Endodermal cell (in vitro differentiated cells): ENCODE measurements at places on chromosomes 2 and 18.

GRCh38 chr2:167814881-167815718 lies 432.3 kb downstream of the STK39 start:
- DNase-seq = no peak

DNA sequence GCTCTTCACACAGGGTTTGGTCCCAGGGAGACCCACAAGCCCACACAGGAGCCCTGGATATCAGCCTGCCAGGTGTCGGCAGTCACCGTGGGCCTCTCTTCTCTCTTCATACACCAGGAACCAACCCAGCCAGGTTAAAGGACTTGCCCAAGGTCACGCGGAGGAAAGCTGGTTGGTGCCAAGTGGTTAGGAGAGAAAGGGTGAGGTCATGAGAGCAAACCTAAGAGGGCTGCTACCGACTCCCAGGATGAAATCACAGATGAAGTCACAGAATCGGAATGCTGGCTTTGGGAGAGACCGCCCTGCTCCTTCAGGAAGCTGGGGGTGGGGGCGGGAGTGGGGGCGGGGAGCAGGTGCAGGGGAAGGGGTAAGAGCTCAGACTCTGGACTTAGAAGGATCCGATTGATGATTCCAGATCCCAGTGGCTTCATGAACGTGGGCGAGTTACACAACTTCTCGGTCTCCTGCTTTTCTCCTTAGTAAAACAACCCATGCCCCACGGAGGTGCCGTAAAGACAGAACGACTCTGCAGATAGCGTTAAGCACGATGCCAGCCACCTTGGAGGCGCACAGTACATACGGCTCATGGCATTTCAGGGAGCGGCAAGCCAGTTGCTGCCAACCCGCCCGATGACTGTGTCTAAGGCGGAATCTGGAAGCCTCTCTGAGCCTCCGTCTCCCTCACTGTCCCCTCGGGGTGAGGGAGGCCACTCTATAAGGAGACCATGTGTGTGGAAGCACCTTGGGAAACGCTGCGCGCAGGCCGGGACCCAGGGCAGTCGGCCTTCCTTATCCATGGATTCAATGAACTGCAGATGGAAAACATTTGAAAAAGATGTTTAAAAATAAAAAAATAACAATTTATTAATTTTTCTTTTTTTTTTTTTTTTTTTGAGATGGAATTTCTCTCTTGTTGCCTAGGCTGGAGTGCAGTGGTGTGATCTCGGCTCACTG lies 23.0 kb upstream of the TAF1B start:
- peak; percentile 75 for DNase-seq

DNA sequence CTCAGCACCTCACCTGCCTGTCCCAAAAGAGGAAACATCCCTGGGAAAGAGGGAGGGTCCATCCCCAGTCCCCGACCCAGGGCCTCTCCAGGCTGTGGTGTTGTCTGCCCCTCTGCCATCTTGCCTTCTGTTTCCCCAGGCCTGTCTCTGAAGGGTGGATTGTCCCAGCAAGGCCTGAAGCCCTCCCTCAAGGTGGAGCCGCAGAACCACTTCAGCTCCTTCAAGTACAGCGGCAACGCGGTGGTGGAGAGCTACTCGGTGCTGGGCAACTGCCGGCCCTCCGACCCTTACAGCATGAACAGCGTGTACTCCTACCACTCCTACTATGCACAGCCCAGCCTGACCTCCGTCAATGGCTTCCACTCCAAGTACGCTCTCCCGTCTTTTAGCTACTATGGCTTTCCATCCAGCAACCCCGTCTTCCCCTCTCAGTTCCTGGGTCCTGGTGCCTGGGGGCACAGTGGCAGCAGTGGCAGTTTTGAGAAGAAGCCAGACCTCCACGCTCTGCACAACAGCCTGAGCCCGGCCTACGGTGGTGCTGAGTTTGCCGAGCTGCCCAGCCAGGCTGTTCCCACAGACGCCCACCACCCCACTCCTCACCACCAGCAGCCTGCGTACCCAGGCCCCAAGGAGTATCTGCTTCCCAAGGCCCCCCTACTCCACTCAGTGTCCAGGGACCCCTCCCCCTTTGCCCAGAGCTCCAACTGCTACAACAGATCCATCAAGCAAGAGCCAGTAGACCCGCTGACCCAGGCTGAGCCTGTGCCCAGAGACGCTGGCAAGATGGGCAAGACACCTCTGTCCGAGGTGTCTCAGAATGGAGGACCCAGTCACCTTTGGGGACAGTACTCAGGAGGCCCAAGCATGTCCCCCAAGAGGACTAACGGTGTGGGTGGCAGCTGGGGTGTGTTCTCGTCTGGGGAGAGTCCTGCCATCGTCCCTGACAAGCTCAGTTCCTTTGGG lies 47.2 kb downstream of the BOLA3 start:
- peak; percentile 27 for DNase-seq

GRCh38 chr2:191015831-191016230 lies 1.9 kb upstream of the STAT1 start:
- DNase-seq = no peak

- DNase-seq = no peak
Observed at GRCh38 chr2:108287169-108287568, 1.5 kb upstream of the SULT1C2 start.

- DNase-seq = no peak
Observed at GRCh38 chr2:199988151-199988550, 32.8 kb downstream of the MAIP1 start.

- DNase-seq = no peak
Observed at GRCh38 chr2:39202639-39203369, 41.0 kb downstream of the CDKL4 start.

GRCh38 chr2:216971593-216971992 lies 111.7 kb upstream of the TNP1 start:
- no peak for DNase-seq

DNA sequence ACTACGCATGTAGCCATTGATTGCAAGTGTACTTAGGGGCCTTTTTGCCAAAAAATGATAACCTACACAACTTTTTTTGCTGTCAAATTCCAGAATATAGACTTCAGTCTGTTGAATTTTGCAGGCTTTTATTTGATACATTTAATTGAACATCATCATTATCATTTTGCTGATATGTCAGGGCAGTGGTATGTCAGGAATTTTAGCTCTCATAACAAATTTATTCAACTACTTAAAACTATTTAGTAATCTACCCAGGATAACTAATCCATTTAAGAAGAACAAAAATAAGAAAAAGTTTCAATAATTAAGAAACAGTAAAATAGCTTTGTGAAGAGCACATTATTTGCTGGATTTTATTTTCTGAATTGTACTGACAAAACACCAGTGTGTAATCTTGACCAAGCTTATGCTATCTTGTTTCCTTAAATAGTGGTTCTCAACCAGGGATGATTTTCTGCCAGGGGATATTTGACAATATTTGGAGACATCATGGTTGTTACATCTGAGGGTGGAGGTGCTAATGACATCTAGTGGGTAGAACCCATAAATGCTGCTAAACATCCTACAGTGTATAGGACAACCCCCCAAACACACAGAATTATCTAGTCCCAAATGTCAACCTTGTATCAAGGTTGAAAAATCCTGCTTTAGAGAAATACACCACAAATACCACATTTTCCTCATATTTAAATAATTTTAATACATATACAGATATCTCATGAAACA lies 12.1 kb upstream of the TTN start:
- DNase-seq = no peak

GRCh38 chr2:228518-229278 lies 35.1 kb downstream of the SH3YL1 start:
- DNase-seq = no peak

DNA sequence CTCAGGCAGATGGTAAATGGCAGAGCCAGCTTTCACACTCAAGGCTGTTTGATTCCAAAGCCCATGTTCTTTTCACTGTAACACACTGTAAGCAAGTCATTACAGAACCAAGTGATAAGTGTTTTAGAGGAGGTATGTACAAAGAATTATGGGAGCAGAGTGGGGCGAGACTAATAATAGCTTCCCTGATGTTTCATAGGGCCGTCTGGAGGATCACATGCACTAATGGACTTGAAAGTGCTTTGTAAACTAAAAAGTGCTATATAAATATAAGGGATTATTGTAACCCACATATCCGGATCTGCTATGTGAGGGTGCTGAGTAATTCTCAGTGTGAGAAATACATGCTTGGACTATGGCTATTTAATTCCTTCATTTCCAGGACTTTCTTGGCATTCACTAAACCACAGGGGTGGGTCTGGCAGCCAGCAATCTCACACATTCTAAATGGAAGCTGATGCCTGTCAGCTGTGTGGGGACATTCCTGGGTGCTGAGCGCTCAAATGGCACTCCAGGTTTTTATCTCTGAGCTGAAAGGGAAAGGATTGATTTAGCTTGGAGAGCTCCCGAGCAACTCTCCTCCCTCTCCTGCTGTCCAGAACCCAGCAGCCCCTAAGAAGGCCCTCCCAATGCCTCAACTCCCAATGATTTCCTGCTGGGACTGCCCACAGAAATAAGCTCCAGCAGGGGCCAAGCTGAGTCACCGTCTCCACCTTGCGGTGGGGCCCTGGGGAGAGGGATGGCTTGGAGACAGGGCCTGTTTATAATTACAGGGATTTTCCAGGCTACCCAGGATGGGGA lies 222.8 kb downstream of the SOX11 start:
- peak; percentile 90 for DNase-seq

DNA sequence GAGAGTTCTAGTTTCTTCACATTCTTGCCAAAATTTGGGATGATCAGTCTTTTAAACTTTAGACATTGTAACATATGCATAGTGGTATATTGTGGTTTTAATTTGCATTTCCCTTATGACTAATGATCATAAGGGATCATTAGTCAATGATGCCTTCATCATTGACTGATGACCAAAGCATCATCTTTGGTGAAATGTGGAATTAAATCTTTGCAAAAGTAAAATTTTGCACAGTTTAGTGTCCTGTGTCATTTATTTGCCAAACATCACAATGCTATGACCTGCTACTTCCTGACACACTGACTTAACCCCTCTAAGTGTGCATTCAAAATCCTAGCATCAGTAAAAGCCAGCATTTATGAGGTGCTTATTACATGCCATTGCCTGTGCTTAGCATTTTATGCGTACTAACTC lies 58.9 kb upstream of the SLC1A4 start:
- DNase-seq = no peak

DNA sequence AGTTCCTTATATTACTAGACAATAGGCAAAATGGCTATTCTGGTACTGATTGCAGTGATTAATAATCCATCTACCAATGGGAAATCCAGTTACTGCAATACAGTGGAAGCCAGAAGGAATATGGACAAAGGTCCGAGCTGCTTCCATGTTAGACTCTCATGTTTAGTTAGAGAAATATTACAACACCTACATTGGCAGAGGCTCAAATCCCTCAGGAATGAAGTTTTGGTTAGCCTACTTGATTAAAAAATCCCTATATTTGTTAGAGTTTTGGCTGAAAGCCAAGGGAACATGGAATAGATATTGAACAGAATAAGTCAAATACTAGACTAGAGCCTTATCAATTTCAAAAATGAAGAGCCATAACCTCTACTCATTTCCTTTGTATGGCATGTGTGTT lies 48.5 kb downstream of the ARL6IP6 start:
- DNase-seq = no peak

DNA sequence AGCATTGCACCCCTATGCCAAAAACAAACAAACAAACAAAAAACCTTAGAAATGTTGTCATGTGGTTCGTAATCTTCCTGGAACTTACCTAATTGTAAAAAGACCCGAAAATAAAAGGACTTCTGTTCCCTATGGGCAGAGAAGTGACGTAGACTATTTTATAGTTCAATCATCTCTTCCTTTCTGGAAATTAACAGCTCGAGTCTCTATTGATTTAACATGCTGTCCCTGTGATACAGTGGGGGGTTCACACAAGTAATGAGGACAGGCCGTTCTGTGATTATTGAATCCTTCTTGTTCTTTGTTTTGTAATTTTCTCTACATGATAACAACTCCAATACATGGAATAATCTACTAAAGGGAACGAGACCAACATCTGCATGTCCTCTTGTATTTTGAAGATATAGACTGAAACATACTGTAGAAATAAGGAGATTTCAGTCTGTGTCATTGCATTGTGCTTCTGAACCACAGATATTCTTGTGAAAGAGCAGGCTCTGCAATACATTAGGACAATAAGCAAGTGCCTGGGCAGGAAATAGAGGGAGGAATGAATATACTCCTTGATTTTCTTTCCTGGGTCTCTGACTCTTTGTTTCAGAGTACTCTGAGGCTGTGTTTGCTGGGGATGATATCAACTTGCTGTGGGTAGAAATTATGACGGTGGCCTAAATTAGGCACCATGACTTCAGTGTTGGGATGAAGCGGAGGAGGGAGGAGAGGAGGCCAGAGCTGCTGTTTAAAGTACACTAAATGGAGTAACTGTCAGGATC lies 65.7 kb upstream of the PPM1B start:
- no peak for DNase-seq

GRCh38 chr18:37432436-37433195 lies 133.0 kb downstream of the CELF4 start:
- DNase-seq = no peak

GRCh38 chr2:135776367-135776766 lies 34.7 kb downstream of the UBXN4 start:
- DNase-seq = no peak

DNA sequence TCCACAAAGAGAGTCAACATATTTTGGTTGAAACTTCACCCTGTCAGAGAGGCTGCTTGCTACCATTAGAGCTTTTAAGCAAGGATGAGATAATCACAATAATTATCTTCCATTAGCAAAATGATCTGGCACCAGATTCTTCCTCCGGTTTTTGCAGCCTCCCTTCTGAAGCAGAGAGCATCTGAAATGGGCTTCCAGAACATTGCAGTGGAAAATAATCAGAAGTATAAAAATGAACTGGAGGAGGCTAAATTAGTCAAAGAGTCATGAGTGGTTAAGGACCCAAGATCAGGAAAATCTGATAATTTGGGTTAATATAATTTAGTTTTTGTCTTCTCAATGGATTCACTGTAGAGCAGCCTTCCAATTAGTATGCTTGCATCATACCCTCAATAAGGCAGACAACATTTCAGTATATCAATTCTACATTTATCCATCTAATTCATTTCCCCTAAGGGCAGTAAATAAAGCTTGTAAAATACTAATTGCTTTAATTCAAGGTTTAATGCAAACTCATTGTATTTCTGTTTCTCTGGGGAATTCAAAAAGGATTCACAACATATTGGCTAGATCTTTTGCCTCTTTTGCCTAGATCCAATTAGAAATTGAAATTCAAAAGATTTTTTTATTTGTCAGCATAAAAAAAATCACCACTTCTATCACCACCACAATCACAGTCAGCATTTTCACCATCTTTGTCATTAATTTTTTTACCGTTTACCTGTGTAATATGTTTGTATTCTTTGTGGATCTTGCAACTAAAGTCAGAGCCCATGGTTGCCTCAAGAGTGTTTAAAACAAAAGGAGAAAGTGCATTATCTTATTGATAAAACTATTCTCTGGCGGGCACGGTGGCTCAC lies 537.2 kb upstream of the DCC start:
- DNase-seq = no peak

DNA sequence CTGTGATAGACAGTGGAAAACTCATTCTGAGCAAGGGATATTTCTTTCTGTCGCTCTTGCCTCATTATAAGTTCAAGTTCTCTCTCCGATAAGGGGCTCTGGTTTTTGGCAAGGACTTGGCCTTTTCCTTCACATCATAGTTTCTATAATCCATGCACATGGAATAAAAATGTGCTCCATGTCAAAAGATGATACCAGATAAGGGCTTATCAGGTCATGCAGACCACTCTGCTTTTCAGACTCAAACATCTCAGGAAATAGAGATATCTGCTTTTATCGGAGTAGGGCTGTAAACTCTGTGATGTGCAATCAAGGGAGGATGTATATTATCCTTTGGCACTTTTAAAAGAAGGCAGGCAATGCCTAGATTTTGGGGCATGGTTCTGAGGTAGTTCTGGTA lies 45.0 kb upstream of the DARS1 start:
- no peak for DNase-seq

GRCh38 chr2:239935789-239936758 lies 89.1 kb downstream of the NDUFA10 start:
- peak; percentile 32 for DNase-seq
